ENCODE measurements at places on chromosomes 1 and 21. TPM values are rescaled to one million over a fixed set of nuclear protein-coding genes. Genes with fewer than 3 reads are reported as not detected.

The IL20 gene
- total RNA-seq, result not detected

The CCDC28B gene
- total RNA-seq, result 17.9 TPM

The KRTAP11-1 gene
- not detected for total RNA-seq

The CCT8 gene
- 112 TPM for total RNA-seq

The RIPK4 gene
- total RNA-seq, result not detected

DNA sequence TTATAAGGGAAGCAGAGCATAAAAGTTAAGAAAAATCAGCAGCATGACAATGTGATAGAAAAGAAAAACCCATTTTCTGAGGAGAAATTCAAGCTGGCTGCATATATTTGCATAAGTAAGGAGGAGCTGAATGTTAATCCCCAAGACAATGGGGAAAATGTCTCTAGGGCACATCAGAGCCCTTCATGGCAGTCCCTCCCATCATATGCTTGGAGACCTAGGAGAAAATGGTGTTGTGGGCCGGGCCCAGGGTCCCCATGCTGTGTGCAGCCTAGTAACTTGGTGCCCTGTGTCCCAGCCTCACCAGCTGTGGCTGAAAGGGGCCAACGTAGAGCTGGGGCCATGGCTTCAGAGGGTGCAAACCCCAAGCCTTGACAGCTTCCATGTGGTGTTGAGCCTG lies 100.6 kb upstream of the PLPPR4 start:
- no peak for DNase-seq

GRCh38 chr1:84853741-84854721 lies 39.0 kb downstream of the LPAR3 start:
- no peak for DNase-seq

DNA sequence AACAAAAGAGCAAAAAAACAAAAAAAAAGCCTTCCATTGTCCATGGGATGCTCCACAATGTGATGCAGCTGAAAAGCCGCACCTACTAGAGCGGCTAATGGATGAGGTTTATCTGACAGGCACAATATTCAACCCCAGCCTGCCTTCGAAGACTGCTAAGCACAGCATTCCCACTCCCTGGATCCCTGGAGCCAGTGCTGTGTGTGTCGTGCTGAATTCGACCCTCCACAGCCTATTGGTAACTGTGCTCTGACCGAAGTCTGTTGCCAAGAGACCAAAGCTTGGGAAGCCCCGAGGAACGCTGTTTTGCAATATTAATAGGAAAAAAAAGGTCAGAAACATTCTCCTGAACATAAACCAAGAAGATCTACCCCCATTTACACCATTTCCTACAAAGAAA lies 57.2 kb upstream of the PUM1 start:
- DNase-seq, result no peak

GRCh38 chr1:48876330-48876785 lies 99.7 kb upstream of the BEND5 start:
- DNase-seq, result no peak

- no peak for DNase-seq
Observed at GRCh38 chr1:221169447-221169889, 290.2 kb downstream of the HLX start.

- no peak for DNase-seq
Observed at GRCh38 chr1:90840352-90840751, 123.2 kb upstream of the BARHL2 start.

DNA sequence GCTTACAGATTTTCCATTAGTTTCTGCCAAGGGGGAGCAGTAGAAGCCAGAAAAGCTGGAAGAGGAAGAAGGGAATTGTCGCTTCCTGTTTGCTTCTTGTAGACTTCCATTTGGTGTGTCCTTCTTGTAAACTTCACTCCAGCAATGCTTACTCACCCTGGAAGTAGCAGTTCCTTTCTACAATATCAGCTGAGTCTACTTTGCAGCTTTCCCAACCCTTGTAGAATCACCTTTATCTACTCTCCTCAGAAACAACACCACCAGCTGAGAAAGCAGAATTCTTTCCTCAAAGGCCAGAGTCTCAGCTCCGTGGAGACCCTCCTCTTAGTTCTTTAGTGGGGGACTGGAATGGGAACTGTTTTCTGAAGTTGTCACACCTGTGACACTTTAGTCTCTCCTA lies 1136.7 kb upstream of the TMPRSS15 start:
- no peak for DNase-seq

Data from dorsolateral prefrontal cortex (tissue), 122 donors.